ENCODE measurements at places on chromosomes 11 and 22. TPM values are rescaled to one million over a fixed set of nuclear protein-coding genes. Genes with fewer than 3 reads are reported as not detected.

GRCh38 chr11:8759634-8760033, 77.0 kb downstream of the RPL27A start:
- DNase-seq, result no peak
- H3K36me3 ChIP-seq, result no peaks in the 10 kb centered on the region
- H3K4me3 ChIP-seq, result no peak overlapping the region
- H3K27me3 ChIP-seq, result no peaks in the 10 kb centered on the region
- H3K4me1 ChIP-seq, result peaks cover 8% of the 10 kb centered on the region

DNA sequence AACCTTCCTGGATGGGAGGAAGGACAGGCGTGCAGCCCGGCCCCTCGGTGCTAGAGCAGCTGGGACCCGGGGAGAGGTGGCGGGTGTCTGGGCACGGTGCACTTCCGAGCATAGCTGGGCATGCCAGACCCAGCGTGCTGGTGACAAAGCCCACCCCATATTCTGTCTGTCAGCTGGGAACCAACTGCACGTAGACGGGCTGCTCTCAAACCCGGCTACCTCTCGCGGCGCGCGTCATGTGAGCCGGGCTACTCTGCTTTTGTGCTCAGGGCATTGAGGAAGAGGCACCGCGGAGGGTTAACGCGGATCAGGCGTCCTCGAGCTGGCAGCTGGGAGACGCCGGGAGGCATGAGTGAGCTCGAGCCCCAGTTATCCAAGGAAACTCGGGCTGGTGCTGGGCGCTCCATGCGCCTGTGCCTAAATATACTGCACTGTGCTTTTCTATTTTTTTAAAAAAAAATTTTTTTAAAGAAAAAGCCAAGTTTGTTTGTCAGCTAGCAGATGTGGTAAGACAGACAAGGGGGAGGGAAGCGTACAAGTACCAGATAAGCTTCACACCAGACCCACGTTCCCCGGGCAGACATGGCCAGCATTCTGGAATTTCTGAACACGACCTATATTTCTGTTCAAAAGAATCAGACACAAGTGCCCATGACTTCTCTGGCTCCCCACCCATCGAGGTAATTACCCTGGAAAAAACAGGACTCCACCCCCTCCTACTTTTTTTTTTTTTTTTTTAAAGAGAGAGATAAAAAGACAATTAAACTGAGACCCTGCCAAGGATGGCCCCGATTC, 425.6 kb downstream of the SHANK2 start:
- no peaks in the 10 kb centered on the region for H3K36me3 ChIP-seq
- no peak overlapping the region for H3K27ac ChIP-seq
- peaks cover 43% of the 10 kb centered on the region for H3K27me3 ChIP-seq
- no peak for DNase-seq
- H3K4me1 ChIP-seq, result no peaks in the 10 kb centered on the region

LYVE1 gene
- not detected for polyA plus RNA-seq

- H3K4me1 ChIP-seq, result peaks cover 20% of the 10 kb centered on the region
- no peaks in the 10 kb centered on the region for H3K36me3 ChIP-seq
- no peak overlapping the region for H3K27ac ChIP-seq
- H3K4me3 ChIP-seq, result no peak overlapping the region
- H3K27me3 ChIP-seq, result no peaks in the 10 kb centered on the region
Measured at GRCh38 chr22:20247010-20247505, 21.1 kb downstream of the RTN4R start.

GRCh38 chr11:119446434-119446833, 23.5 kb upstream of the THY1 start:
- H3K27ac ChIP-seq, result no peak overlapping the region
- H3K36me3 ChIP-seq, result no peaks in the 10 kb centered on the region
- no peaks in the 10 kb centered on the region for H3K4me1 ChIP-seq
- no peak overlapping the region for H3K4me3 ChIP-seq

- no peaks in the 10 kb centered on the region for H3K36me3 ChIP-seq
- DNase-seq, result no peak
- no peak overlapping the region for H3K4me3 ChIP-seq
- H3K27ac ChIP-seq, result no peak overlapping the region
- H3K4me1 ChIP-seq, result peaks cover 4% of the 10 kb centered on the region
- peaks cover 10% of the 10 kb centered on the region for H3K27me3 ChIP-seq
Measured at GRCh38 chr22:21052715-21053459, 7.1 kb downstream of the LRRC74B start.

RFPL1 gene
- 0.20 TPM for polyA plus RNA-seq

OR10A2 gene
- polyA plus RNA-seq, result not detected

GRCh38 chr11:93512949-93513667, 30.1 kb downstream of the SMCO4 start:
- no peak overlapping the region for H3K4me3 ChIP-seq
- H3K27ac ChIP-seq, result no peak overlapping the region
- peak; percentile 13 for DNase-seq
- H3K27me3 ChIP-seq, result no peaks in the 10 kb centered on the region
- peaks cover 23% of the 10 kb centered on the region for H3K4me1 ChIP-seq

- DNase-seq, result no peak
- no peaks in the 10 kb centered on the region for H3K36me3 ChIP-seq
- H3K4me1 ChIP-seq, result no peaks in the 10 kb centered on the region
- no peak overlapping the region for H3K27ac ChIP-seq
Measured at GRCh38 chr11:3178349-3178748, 13.2 kb upstream of the OSBPL5 start.

RTN4RL2 gene
- 0.40 TPM for polyA plus RNA-seq

KRTAP5-2 gene
- polyA plus RNA-seq, result not detected

GRCh38 chr11:120235024-120235628, 4.8 kb upstream of the POU2F3 start:
- no peaks in the 10 kb centered on the region for H3K4me1 ChIP-seq
- H3K27ac ChIP-seq, result no peak overlapping the region

DNA sequence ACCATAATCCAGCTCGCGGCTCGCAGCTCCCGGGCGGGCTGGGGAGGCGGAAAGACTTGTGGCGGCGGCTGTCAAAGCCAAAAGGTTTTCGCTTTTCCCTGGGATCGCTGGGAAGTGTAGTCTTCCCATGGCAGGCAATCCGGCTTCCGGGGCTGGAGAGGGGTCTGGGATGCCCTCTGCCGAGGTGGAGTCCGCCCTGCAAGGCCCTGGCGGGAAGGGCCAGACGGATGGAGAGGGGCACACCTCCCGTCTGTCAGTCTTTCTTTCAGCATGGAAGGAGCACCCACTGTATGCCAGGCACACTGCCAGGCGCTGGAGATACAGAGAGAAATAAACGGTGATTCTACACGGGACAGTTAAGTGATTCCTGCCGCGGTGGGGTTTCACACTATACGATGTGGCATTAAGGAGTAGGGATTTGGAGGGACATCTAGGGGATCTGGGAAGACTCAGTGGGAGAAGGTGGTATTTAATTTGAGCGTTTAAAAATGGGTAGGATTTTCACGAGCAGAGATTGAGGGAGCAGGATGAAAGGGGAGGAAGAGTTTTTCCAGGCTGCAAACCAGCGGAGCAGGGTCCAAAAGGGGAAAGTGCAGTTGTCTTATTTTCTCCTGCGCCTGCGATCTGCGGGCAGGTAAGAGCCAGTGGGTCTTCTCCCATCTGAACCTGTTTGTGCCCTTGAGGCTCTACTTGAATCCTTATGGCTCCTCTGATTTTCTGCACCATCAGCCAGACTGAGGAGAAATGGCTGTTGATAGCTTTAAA, at the start of gene BACE1:
TSS of gene BACE1 (minus strand) at position 60 of the 765 bp plus-strand sequence. CDS start 461 bp downstream, outside the sequence.
- peaks cover 10% of the 10 kb centered on the region for H3K27me3 ChIP-seq
- no peaks in the 10 kb centered on the region for H3K36me3 ChIP-seq
- peaks cover 37% of the 10 kb centered on the region for H3K4me1 ChIP-seq
- peak within 1 kb of the TSS; percentile 83 for H3K4me3 ChIP-seq
- no peak for DNase-seq

CLDN5 gene
- polyA plus RNA-seq, result 0.27 TPM

DNA sequence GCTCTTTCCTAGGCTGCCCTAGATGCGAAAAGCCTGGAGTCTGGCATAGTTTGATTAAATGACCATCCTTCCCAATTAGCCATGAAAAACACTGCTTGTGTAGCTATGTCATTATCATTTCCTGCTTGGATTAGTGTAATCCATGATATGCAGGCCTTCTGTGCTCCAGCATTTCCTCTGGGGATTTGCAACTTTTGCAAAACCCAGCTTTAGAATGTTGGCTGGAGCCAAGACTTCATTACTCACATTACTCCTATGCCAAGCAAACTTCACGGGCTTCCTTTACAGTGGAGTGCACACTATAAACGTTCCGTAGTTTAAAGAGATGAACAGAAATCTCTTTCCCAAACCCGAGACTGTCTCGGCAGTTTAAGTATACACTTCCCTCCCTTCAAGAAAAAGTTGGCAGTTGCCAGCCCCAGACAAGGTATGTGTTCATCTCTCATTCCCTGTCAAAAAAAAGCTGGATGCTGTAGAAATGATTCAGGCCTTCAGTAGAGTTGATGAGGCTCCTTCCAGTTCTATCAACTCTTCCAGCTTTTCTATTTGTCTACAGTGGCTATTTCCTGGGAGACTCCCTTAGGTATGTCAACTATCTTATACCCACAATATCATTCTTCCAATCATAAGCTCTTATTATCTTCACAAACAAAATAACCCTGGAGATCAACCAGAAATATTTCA, 180.0 kb downstream of the MAML2 start:
- no peaks in the 10 kb centered on the region for H3K27me3 ChIP-seq
- H3K27ac ChIP-seq, result no peak overlapping the region
- DNase-seq, result no peak
- H3K4me3 ChIP-seq, result no peak overlapping the region
- no peaks in the 10 kb centered on the region for H3K36me3 ChIP-seq

- H3K36me3 ChIP-seq, result no peaks in the 10 kb centered on the region
- no peak for DNase-seq
- H3K4me3 ChIP-seq, result no peak overlapping the region
- H3K4me1 ChIP-seq, result no peaks in the 10 kb centered on the region
- no peak overlapping the region for H3K27ac ChIP-seq
Measured at GRCh38 chr11:113994077-113994954, 19.4 kb downstream of the HTR3A start.

- H3K4me1 ChIP-seq, result peaks cover 6% of the 10 kb centered on the region
- no peak overlapping the region for H3K4me3 ChIP-seq
- no peak overlapping the region for H3K27ac ChIP-seq
Measured at GRCh38 chr22:27438271-27438980, 363.1 kb downstream of the MN1 start.

- DNase-seq, result no peak
- no peaks in the 10 kb centered on the region for H3K36me3 ChIP-seq
- H3K4me3 ChIP-seq, result no peak overlapping the region
- H3K27ac ChIP-seq, result no peak overlapping the region
- no peaks in the 10 kb centered on the region for H3K4me1 ChIP-seq
Measured at GRCh38 chr11:20203831-20204230, 43.6 kb upstream of the DBX1 start.

GGTLC2 gene
- polyA plus RNA-seq, result not detected

PAX6 gene
- not detected for polyA plus RNA-seq

GRCh38 chr11:62805961-62806441, 761 bp upstream of the NXF1 start:
- H3K27me3 ChIP-seq, result no peaks in the 10 kb centered on the region
- peak; percentile 79 for DNase-seq
- H3K4me1 ChIP-seq, result peaks cover 44% of the 10 kb centered on the region
- peak overlapping the region; percentile 98 for H3K27ac ChIP-seq
- H3K36me3 ChIP-seq, result peaks cover 25% of the 10 kb centered on the region

SLC22A8 gene
- polyA plus RNA-seq, result not detected

VWA5A gene
- polyA plus RNA-seq, result 8.8 TPM

GALNT18 gene
- not detected for polyA plus RNA-seq

DNA sequence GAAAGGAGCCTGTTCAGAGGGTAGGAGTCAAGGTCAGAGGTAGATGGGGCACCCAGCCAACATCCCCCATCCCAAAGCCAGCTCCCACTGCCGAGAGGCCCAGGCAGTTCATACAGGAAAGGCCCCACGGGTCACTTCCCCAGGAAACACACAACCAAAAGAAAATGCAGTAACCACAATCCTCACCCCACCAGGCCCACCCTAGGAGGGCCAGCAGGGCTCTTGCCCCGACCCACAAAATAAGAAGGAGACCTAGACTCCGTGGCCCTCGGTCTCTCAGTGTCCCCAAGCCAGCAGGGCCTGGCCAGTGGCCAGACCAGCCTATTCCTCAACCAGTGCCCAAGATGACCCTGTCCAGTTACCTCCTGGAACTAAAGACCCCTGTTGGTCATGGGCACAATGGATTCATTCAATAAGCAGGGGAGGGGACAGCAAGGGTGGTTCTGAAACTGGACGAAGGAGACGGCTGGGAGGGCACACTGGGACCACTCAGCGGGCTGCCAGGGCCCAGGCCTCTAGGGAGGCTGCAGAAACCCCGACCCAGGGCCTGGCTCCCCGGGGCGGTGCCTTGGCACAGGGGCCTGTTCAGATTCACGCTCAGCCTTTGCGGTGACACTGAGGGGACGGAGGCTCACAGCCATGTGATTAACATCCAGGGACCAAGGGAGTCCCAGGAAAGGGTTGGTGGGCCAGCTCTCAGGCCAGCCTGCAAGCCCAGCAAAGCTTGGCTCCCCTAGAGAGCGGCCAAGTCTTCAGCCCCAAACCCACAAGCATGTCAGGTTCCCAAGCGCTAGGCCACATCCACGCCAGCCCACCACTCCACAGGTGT, 5.5 kb downstream of the RAB3IL1 start:
- no peaks in the 10 kb centered on the region for H3K27me3 ChIP-seq
- H3K36me3 ChIP-seq, result no peaks in the 10 kb centered on the region
- H3K4me3 ChIP-seq, result no peak overlapping the region
- H3K4me1 ChIP-seq, result peaks cover 35% of the 10 kb centered on the region
- no peak for DNase-seq
- no peak overlapping the region for H3K27ac ChIP-seq

DNA sequence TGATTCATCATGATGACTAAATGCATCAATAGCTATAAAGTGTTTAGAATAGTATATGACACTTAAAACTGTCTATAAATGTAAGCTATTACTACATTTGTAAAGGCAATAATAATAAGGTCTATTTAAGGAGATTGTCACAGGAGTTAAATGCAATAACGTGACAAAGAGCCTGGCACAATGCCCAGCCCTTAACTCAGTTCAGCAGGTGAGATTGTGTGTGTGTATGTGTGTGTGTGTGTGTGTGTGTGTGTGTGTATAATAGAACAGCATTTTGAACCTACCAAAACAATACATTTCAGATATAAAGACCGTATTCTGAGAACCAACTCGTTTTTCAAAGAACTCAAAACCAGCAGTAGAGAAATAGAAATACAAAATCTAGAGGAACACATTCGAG, 177.5 kb downstream of the MYO18B start:
- no peak for DNase-seq
- no peak overlapping the region for H3K4me3 ChIP-seq
- no peaks in the 10 kb centered on the region for H3K36me3 ChIP-seq
- H3K27ac ChIP-seq, result no peak overlapping the region
- no peaks in the 10 kb centered on the region for H3K27me3 ChIP-seq
- H3K4me1 ChIP-seq, result no peaks in the 10 kb centered on the region

GRCh38 chr22:46761017-46761416, 1.4 kb upstream of the TBC1D22A start:
- no peak for DNase-seq
- no peak overlapping the region for H3K27ac ChIP-seq
- H3K36me3 ChIP-seq, result peaks cover 8% of the 10 kb centered on the region
- no peaks in the 10 kb centered on the region for H3K27me3 ChIP-seq
- H3K4me3 ChIP-seq, result no peak overlapping the region

- no peaks in the 10 kb centered on the region for H3K27me3 ChIP-seq
- no peaks in the 10 kb centered on the region for H3K4me1 ChIP-seq
- no peak overlapping the region for H3K4me3 ChIP-seq
- no peak for DNase-seq
- H3K27ac ChIP-seq, result no peak overlapping the region
Measured at GRCh38 chr11:2772544-2773031, 72.8 kb upstream of the KCNQ1OT1 start.

Data from CD14-positive monocyte (primary cell).